ENCODE measurements at places on chromosomes 7 and 10. TPM values are rescaled to one million over a fixed set of nuclear protein-coding genes. Genes with fewer than 3 reads are reported as not detected.
A peak's percentile ranks its signal among the peaks of the same experiment; 100 is the strongest.

Gene C7orf33
- total RNA-seq: not detected

Gene KBTBD2
- 31.1 TPM for total RNA-seq

DNA sequence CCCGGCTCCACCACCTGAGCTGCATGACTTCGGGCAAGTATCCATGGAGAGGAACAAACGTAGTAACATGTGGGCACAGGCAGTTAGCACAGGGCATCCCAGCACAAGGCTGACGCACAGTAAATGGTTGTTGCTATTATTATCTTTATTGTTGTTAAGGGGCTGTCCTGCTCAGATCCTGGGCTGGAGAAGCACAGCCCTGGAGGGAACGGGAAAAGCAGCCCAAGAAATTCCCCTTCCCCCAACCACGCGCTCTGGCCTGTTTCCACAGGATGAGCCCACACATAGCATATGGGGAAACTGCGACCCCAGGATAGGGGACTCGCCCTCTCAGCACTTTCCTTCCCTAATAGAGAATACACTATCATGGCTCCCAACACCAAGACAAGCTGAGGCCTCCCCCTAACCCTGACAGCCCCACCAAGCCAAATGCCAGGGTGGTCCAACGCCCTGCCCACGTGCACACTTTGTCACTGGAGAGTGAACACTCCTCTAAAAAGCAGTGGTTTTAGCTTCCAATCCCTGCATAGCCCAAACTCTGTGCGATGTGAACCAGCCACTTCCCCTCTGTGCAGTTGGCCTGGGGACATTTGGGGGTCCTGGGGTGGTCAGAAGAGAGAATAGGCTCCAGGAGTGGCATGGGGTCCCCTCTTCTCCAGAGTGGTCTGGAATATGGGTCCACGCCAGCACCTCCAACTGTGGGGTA, 11.0 kb downstream of the PSD start:
- no peak for DNase-seq

DNA sequence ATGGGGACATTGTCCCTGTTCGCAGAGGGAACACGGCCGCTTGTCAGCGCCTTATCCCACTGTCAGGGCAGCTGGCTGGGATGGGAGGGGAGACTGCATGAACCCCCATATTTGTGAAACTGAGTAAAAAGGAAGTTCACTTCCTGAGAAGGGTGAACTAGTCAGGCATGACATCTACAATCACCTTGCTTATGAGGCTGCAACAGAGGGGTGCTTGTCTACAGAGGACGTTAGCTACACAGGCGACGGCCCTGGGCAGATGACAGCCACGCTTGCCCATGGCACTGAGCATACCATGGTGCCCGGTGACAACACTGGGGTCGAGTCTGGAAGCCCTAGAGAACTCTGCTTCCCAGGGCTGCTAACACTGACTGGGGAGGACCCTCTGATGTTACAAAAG, 46.0 kb upstream of the KDM7A start:
- DNase-seq: no peak

DNA sequence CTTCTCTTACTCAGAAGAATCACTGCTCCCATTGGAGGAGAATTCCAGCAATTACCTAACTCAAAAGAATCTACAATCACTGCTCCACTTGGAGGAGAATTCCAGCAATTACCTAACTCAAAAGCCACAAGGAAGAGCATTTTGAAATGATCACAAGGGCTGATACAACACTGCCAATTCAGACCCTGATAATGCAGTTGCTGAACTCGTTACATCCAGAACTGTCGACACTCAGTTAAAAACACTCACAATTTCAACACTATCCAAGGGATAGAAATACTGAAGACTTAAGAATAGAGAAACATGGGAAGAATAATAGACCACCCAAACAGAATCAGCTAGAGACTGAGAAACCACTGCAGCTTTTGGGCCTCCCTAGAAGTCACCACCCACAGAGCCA, 27.8 kb downstream of the AFAP1L2 start:
- no peak for DNase-seq

- no peak for DNase-seq
These were observed 287.5 kb downstream of the GLRX3 start for GRCh38 chr10:130423455-130424305.

DNA sequence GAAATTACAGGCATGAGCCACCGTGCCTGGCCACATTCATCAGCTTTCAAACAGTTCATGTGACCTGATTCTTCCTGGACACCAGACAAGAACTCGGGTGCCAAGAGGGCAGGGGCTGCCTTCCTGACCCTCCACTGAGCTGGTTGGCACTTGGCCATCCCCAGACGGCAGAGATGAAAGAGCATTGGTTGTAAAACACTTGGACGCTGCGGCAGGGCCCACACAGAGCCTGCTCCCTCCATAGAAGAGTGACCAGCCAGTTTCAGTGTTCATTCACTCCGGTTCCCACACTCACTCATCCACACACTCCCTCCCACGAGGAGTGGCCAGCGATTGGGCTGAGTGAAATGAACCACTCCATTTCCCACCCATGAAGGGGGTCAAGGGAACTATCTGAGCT, 112.3 kb downstream of the ITGB8 start:
- DNase-seq: no peak

- DNase-seq: no peak
These were observed 22.1 kb upstream of the DRGX start for GRCh38 chr10:49418053-49418326.

- peak; percentile 97 for DNase-seq
These were observed 3.4 kb downstream of the CALHM2 start for GRCh38 chr10:103448746-103449145.

GRCh38 chr7:45922810-45923209, 1.7 kb upstream of the IGFBP3 start:
- peak; percentile 49 for DNase-seq

DNA sequence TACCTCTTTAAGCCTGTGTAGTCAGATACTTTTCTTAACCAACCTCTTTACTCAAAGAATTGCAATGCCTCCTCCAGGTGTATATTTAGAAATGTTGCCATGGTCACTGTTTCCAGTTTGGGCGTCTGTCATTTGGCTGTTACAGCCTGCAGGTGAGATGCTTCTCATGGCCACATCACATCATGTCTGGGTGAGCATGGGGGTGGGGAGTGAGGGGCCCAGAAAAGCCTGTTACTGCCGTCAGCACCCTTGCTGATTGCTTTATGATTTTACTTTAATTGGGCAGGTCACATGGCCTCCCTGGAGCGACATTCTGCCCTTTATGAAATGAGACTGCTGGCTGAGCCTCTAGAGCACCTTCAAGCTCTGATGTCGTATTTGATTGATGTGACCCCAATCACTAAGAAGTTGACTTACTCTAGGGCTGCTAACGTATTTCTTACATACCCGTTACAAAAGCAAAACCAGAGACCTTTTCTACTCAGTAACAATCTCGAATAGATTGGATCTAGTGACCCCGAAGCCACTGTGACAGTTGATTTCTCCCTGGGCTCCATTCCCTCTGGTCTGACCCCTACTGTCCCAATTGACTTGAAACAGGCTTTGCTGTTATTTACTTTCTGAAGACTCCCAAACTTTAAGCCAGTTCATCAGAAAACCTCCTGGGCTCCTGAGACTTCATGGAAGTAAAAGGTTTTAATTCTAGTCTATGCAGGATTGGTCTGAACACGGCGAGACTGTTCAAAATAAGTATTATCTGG, 60.7 kb downstream of the OTUD1 start:
- DNase-seq: no peak

GRCh38 chr7:4775848-4776623, 613 bp downstream of the AP5Z1 start:
- DNase-seq: peak; percentile 88

DNA sequence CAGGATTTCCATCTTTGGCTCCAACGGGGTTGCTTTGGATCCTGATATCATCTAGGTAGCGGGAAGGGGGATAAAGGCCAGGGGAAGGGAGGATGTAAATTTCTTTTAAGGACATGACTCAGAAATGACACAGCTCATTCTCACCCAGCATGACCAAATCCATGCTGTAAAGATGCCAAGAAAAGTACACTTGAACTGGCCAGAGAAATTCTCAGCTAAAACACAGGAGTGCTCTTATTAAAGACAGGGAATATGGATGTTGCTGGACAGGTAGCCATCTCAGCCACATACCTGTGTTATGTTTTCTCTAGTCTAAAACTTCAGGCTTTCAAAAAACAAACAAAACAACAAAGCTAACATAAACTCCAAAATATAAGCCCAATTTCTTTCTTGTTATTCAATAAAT, 68.3 kb downstream of the NAMPT start:
- peak; percentile 96 for DNase-seq

- no peak for DNase-seq
These were observed 30.1 kb downstream of the NEUROD6 start for GRCh38 chr7:31310321-31310935.

DNA sequence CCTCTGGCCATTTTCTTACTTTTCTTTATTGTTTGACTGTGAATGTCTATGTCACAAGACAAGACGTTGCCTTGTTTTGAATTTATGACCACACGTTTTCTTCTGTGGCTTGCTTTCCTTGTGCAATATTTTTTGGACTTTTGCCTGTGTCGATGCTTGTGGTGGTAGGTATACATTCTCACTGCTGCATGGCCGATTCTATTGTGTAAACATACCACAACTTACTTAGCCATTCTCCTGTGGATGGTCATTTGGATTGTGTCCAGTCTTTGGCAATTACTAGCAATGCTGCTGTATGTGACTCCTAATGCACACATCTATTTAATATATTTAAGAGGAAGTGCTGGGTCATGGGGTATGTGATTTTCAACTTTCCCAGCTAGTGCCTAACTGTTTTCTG, 18.0 kb upstream of the DLG5 start:
- DNase-seq: peak; percentile 84
